ENCODE measurements at places on chromosomes 3 and 15. TPM values are rescaled to one million over a fixed set of nuclear protein-coding genes. Genes with fewer than 3 reads are reported as not detected.

DNA sequence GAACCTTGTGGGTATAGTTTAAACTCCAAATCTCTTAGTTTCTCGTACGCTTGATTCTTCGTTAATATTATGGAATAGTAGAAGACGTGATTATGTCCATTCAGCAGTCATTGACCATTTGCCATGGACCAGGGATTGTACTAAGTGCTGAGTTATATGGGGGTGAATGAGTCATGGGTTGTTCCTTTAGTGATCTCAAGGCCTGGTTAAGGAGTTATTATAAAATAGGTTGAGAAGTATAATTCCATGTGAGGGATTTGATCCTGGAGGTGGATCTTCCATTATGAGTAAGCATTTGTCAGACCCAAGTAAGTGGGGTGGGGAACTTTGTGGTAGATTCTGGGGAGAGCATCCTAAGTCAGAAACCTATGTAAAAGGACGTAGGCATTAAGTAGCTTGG, 15.4 kb downstream of the NR2C2 start:
- DNase-seq: no peak

- no peak for DNase-seq
These were observed 3.1 kb downstream of the PARP3 start for GRCh38 chr3:51945031-51945840.

GRCh38 chr3:135803028-135803692, 162.4 kb upstream of the PPP2R3A start:
- DNase-seq: no peak

The SGO1 gene
- not detected for total RNA-seq

DNA sequence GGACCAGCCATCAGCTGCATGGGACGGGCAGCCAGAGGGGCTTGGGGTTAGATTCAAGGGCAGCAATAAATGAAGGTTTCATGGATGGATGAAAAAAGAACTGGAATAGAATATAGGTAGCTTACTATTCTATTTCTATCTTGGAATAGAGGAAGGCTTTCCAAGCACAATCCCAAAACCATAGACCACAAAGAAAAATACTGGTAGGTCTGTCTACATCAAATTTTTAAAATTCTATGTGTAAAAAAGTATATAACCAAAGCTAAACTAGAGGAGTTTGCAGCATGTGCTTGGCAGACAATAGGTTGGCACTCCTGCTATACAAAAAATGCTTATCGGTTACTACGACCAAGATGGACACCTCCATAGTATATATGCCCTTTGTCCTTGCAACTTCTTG, 7.2 kb upstream of the FBLN2 start:
- DNase-seq: no peak

The THBS1 gene
- 262 TPM for total RNA-seq

DNA sequence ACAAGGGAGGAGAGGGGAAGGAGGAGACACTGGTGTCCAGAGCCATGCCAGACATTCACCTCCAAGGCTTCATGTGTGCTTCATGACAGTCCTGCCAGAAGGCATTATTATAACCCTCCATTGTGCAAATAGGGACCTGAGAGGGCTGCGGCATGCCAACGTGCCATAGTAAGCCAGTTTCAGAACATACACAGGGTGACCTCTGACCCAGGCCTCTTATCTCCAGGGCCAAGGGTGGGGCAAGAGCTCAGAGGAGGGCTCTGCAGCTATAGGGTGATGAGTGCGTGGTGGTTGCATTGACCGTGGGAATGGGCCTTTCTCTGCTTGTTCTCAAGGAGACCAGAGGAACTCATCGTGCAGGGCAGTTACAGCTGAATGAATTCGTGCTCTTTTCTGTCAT, 9.7 kb upstream of the ACSBG1 start:
- DNase-seq: no peak

GRCh38 chr3:151903501-151903991, 30.1 kb downstream of the SUCNR1 start:
- no peak for DNase-seq

The GOLGA6B gene
- not detected for total RNA-seq

The LCTL gene
- not detected for total RNA-seq

Data from esophagus muscularis mucosa (tissue), 4 donors.